ENCODE measurements at places on chromosomes 16 and 17.
A peak's percentile ranks its signal among the peaks of the same experiment; 100 is the strongest.

- DNase-seq = no peak
Measured at GRCh38 chr17:29368926-29369325, 21.2 kb upstream of the TAOK1 start.

DNA sequence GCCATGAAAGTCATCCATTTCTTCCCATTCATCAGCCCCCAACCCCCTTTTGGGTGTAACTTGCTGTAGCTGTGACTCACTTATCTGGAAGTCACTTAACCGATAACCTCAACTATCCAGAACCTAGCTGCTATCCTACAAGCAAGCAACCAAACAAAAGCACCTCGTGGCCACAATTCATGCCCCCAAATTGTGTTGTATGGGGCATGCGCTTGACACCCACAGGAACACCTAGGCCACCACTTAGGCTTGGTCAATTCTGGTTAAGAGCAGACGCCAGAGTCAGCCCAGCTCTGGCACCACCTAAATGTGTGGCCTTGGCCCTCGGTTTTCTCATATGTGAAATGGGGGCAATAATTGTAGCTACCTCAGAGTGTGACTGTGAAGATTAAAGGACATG, 3.7 kb downstream of the PIK3R5 start:
- no peak for DNase-seq

DNA sequence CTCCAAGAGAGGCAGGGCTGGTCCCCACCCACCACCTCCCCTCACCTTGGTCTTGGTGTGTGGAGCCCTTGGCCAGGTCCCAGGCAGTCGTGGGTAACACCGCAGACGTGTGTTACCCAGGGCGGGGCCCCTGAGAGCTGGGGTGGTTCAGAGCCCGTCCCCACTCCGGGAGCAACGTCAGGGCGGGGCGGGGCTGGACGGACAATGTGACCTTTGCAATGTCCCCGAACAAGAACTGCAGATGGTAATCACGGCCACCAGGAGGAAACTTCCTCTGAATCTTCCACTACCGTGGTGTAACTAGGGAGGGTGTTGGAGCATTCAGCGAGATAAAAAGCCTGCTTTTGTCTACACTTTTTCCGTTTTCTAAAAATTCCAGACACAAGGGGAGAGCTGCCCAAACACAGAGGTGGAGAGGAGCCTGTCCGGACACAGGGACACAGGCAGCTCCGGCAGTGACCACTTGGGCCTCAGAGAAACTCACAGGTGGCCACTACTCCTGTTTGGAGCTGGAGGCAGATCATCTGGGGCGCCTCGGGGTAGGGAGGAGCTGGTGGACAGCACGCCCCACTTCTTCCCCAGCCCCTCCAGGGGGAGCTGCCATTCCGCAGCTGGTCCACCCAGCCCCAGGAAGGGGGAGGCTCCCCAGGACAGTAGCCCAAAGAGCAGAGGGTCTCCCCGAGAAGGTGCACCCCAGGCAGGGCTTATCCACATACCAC, 14.2 kb upstream of the SLC38A10 start:
- DNase-seq = no peak

GRCh38 chr17:28993645-28994426, 12.0 kb downstream of the SEZ6 start:
- no peak for DNase-seq

- DNase-seq = no peak
Measured at GRCh38 chr16:75114179-75114945, 2.2 kb downstream of the LDHD start.

GRCh38 chr16:88529596-88529995, 40.6 kb upstream of the ZC3H18 start:
- DNase-seq = no peak

DNA sequence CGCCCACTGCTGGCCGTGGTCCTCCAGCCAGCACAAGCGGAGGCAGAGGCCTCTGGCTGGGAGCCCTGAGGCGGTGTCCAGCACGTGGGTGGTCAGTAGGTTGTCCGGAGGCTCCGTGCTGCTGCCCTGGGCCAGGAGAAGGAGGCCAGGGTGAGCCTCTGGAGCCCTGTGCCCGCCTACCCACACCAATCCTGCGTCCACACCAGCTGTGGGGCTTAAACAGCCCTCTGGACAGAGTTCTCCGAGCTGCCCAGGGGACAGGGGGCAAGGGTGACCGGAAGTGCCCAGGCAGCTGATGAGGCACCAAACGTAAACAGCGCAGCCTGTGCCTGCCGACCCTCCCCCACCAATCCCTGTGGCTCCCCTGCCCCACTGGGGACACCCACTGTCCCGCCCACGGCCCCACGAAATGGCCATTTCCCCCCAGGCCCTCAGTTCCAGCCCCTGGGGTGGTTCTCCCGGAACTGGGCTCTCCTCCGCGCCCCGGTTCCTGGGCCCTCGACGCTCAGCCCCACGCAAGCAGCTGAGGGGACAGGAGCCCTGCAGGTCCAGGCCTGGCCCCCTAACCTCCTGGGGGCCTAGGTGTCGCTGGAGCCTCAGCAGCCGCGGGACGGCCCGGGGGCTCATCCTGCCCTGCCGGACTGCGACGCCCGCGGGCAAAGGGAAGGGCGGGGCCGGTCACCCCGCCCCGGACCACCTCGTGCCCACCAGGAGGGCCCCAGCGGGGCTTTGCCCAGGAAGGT, 27.9 kb upstream of the DBNDD1 start:
- DNase-seq = no peak

GRCh38 chr17:8125154-8125946, 1.4 kb upstream of the HES7 start:
- DNase-seq = peak; percentile 81

GRCh38 chr17:29972277-29972676, 30.8 kb downstream of the EFCAB5 start:
- no peak for DNase-seq

DNA sequence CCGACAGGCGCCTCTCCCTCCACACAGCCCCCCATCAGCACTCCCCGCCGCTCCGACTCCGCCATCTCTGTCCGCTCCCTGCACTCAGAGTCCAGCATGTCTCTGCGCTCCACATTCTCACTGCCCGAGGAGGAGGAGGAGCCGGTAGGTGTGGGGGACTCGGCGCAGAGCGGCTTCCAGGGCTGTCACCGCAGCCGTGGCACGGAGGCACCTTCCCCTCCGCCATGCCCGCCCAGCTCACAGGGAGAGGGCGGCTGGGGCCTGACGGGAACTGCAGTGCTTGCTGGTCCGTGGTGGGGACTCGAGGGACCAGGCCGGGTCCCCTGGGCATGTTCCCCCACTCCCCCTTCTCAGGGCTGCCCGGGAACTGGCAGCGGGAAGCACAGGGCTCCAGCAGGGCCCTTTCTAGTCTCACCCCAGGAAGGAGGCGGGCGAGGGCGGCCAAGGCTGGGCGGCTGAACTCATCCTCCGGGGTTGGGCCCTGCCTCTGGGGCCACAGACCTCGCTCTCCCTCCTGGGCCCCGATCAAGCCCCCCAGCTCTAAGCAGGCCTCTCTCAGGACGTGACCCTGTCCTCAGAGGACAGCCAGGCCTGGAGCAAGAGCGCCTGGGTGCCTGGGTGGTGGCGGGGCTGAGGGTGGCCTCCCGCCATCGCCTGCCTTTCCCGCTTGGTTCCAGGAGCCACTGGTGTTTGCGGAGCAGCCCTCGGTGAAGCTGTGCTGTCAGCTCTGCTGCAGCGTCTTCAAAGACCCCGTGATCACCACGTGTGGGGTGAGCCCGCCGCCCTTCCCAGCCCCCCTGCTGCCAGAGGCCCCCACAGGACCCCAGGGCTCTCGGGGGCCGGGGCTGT, 15.2 kb downstream of the TRAF7 start:
- DNase-seq = no peak

GRCh38 chr17:80265205-80266068, 4.8 kb downstream of the RNF213 start:
- DNase-seq = no peak

- no peak for DNase-seq
Measured at GRCh38 chr17:4901648-4902344, 1.1 kb downstream of the CHRNE start.

DNA sequence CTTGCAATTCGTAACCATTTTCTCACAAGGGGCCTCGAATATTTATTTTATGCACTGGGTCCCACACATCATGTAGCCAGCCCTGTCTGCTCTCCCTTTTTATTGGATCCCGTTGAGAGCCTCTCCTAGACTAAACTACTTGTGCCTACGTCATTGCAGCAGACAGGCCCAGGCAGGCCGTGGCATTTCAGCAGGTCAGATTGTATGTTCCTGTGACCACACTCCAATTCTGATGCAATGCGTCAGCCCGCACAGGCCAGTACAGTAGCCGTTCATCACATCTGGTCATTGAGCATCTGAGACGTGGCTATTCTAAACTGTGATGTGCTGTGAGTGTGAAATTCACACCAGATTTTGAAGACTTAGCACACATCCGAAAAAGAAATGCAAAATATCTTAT, 42.2 kb downstream of the ABAT start:
- no peak for DNase-seq

DNA sequence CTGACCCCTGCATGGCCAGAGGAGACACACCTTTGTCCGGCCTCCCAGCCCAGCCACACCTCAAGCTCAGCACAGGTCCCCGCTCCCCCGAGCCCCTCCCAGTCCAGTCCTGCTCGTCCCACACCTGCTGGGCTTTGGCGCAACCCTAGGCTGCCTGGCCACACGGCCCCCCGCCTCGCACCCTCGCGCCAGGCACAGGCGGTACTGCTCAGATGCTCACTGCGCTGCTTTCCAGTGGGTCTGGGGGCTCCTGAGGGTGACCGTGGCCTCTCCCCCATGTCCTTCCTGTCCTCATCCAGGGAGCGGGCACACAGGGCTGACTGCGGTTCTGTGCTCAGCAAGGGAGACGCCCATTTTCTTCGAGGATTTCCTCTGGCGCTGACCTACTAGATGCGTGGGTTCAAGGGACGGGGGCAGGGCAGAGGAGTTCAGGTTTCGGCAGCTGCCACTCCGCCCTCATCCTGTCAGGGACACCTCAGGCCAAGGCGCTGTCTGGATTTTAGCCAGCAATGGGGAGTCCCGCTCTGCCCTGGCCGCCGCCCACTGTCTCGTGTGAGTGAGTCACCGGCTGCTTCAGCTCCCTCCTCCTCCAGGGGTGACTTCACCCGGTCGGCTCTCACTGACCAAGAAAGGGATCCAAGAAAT, 118.0 kb upstream of the ZNF469 start:
- DNase-seq = no peak

- no peak for DNase-seq
Measured at GRCh38 chr17:48834973-48835372, 4.1 kb downstream of the CALCOCO2 start.

DNA sequence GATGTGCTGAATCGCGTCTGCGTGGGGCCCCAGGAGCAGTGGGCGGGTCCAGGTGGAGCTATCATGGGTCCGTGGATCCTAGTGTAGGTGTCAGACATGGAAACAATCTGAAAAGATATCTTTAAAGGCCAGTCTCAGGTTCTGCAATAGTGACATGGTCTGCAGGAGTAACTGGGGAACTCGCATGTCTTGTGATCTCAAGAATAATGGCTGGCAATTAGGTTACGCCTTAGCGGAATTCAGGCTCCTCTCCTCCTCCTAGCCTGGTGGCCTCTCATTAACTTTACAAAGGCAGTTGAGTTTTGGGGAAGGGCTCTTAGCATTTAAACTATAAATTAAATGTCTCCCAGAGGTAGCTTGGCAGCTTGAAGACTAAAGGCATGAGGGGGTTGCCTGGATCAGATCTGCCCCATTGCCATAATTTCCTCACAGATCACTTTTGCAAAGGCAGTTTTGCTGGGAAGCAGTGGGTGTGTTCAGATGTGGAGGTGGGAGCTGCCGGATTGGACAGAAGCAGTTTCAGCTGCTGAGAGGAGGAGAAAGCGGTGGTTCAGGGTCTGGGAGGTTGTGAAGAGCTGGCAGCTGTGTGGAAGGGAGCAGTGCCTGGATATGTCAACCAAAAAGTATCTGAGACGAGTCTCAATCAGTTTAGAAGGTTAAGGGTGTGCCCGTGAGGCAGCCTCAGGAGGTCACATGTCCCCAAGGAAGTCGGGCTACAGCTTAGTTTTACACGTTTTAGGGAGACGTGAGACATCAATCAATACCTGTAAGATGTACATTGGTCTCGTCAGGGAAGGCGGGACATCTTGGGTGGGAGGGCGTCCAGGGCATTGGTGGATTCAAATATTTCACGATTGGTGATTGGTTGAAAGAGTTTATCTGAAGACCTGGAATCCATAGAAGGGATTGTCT, 2.7 kb downstream of the TBCD start:
- no peak for DNase-seq

DNA sequence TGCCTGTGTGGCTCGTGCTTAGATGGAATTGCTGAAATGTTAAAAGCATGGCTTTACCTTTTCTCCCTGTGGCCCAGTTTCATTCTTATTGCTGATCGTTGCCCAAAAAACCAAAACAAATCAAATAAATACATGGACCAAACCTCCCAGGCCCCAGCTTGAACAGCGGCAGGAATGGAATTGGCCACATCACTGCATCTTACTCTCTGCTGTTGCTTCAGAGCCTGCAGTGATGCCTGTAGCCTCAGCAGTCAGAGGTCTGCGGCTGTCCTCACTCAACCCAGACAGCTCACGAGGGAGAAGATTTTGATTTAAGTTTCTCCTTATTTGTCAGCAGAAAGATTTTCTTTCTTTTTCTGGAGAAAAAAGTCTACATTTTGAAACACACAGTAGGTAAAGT, 91.5 kb downstream of the NPIPB11 start:
- DNase-seq = no peak

- DNase-seq = no peak
Measured at GRCh38 chr17:44039829-44040635, 25.3 kb upstream of the TMEM101 start.

- no peak for DNase-seq
Measured at GRCh38 chr17:66604376-66604775, 230.5 kb upstream of the CACNG5 start.

DNA sequence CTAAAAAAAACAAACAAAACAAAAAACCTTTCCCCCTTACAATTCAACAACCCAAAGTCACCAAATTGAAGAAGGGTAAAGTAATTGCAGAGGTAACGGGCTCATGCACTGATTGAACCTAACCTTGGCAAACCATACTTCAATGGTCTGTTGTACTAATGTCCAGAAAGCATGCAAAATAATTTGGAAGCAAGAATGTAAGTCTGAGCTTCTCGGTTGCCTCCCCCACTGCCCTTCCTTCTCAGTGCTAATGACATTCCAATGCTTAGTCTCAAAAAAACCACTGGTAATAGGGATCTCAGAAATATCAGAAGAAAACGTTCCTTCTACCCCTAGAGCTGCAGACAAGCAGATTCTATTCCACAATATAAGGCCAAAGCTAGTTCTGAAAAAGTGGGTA, 15.8 kb downstream of the KRABD2 start:
- DNase-seq = no peak

DNA sequence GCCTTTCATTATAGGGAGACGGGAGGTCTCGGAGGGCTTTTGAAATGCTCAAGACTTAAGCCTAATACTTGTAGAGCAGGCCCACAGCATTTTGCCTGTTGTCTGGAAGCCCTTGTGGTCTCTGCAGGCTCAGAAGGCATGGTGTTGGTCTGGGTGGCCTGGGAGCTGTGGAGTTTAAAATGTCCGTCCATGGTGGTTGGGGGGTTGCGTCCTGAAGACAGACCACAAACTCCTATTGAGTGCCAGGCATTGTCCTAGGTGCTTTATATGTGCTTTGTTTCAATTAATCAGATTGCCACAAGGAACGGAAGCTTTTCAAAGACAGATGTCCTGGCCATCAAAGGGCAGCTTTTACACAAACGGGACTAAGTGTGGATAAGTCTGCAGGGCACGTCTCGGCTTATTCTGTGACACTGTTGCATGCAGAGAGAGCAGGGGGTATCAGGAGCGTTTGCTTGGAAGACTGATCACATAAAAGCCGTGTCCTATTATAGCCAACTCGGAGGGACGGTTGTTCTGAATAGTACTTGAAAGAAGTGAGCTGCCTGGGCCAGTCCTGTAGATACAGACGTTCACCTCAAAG, 7.8 kb downstream of the NTN1 start:
- DNase-seq = no peak

GRCh38 chr17:40474419-40475002, 26.9 kb downstream of the TNS4 start:
- no peak for DNase-seq

Data from NCI-H1930 (cell line).